ENCODE measurements at places on chromosomes 2 and 18.

GRCh38 chr2:179181002-179181401 lies 83.6 kb downstream of the SESTD1 start:
- no peak for DNase-seq

- DNase-seq: no peak
Measured at GRCh38 chr18:26206488-26206887, 19.8 kb upstream of the TAF4B start.

GRCh38 chr18:11518788-11519685 lies 90.4 kb upstream of the SLC35G4 start:
- peak; percentile 82 for DNase-seq

DNA sequence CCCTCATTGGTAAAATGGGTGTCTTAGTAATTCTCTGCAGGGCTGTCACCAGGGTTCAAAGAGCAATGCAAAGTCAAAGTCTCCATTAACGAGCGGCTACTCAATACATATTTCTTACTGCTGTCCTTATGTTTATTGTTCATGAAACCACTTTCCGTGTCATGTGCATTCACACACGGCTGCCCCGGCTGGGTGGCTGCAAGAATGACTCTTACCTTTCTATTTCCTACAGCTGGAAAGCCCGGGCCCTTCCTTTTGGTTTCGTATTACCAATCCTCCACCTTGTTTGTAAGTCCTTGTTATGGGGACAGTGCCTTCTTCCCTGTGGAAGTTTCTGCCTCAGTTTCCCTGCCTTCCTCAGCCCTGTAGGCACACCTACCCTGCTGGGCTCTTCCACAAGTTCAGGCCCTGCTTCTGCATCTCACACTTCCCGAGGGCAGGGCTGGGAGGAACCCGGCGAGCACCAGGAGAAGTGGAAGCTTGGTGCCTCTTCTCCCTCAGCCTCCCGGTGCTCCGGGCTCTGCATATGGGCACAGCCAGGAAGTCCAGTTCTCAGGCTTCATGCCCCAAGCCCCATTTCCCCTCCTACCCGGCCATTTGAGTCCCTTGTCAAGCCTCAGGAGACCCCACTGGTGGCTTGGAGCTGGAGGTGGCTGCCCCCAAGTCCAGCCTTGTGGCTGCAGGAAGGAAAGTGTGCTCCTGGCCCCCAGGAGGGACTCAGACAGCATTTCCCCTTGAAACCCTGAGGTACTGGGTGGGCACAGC lies 18.7 kb upstream of the ACKR3 start:
- DNase-seq: no peak

DNA sequence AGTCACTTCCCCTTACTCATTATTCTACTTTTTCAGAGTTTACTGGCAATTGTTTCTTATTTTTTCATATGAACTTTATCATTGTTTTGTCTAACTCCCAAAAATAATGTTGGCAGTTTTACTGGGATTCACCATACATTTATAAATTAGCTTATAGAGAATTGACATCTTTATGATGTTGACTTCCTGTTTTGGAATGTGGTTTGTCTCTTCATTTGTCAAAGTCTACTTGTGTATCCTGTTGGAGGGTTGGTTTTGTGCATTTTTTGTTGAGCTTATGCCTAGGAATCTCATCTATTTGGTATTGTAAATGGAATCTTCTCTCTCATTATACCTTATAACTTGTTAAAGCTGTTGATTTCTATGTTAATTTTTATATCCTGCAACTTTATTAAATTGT lies 16.4 kb downstream of the EPC2 start:
- no peak for DNase-seq

DNA sequence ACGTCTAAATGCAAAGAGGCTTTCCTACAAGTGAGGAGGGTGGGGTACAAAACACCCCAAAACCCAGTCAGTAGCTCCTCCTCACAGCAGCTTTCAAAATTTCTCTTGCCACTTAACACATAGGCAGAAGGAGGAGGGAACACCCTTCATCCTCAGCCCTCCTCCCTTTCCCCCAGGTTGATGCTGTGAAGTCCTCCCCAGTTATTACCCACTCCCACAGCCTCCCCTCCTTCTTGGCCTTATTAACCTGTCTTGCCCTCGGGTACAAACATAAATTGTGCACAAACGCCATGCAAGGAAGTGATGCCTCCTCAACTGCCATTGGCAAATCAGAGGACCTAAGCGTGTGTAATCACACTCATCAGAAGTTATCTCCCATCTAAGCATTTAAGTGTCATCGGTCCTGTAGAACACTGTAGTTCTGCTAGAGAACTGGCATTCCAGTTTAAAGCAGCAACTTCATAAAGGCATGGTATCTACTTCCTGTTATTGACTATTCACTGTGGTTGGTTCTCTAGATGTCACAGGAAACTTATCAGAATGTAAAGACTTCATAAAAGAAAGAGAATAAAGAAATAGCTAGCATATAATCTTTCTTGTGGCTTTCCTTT lies at the start of gene DSC1:
Gene DSC1, minus strand, starts transcription at position 32 of the 611 bp plus-strand sequence. CDS start 262 bp downstream, outside the sequence.
- DNase-seq: no peak

- peak; percentile 37 for DNase-seq
Measured at GRCh38 chr2:186459009-186459408, 27.1 kb upstream of the ZC3H15 start.

GRCh38 chr18:58532298-58532697 lies 96.6 kb downstream of the ALPK2 start:
- DNase-seq: no peak

Data from RPMI8226 (cell line).